ENCODE measurements at places on chromosomes 11 and 22.
A peak's percentile ranks its signal among the peaks of the same experiment; 100 is the strongest.

DNA sequence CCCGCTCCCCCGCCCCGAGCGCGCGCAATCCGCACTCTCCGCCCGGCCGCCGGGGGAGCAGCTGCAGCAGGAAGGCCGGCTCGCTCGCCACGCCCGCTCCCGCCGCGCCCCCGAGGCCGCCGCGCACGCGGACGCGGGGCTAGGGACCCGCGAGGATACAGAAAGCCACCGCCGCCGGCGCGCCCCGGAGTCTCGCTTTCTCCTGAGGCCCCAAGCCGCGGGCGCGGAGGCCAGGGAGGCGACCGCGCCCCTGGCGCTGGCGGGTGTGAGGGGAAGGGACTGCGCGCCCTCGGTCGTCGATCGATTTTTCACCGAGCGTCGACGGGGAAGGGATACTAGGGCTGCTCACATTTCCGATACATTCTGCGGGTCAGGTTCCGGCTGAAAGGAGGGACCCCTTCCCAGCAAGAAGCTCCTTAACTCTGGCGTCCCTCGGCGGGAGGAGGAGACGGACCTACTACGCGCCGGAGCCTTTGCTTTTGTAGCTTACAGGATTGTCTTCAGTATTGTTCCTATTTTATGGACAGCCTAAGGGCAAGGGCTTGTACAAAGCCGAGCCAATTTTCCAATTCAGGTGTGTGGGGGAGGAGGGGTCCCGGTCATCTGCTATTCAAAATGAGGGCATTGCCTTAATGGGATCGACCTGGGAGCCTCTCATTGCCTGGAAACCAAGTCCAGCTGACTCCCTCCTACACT is 416 bp upstream of the GAB2 start:
- DNase-seq: peak; percentile 59

GRCh38 chr11:34601085-34601444 is 19.8 kb upstream of the EHF start:
- no peak for DNase-seq

- no peak for DNase-seq
Observed at GRCh38 chr11:59368238-59369022, 9.7 kb downstream of the OR5AN1 start.

DNA sequence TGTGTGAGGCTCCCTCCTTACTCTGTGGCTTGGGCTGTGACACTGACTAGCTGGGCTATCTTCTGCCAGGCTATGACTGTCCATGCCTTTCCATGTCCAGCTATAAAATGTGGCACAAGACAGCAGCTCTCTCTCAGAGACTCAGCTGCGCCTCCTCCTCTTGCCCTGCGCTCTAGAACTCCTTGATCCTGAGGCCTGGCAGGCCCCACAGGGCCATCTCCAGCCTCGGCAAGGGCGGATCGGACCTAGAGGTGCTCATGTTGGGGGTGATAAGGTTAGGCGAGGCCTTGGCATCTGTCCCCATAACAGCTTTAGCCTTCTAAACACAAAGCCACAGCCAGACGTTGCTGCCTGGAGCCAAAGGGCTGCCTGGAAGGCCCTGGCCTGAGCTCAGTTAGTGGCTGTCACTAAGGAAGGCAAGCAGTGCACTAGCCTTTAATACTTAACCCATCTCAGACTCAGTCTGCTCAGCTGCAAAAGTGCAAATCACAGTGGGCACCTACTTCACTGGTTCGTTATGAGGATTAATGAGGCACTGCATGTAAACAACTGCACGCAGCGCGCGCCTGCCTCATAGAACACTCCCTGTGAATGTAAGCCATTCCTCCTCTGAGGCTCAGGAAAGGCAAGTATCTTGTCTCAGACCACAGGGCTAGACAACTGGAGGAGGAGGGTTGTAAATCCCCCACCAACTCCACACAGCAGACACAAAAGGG is 1.2 kb downstream of the GUCD1 start:
- no peak for DNase-seq
